ENCODE measurements at places on chromosomes 4 and X.
A peak's percentile ranks its signal among the peaks of the same experiment; 100 is the strongest.

- DNase-seq: no peak
Observed at GRCh38 chr4:95071851-95072250, 314.1 kb downstream of the BMPR1B start.

DNA sequence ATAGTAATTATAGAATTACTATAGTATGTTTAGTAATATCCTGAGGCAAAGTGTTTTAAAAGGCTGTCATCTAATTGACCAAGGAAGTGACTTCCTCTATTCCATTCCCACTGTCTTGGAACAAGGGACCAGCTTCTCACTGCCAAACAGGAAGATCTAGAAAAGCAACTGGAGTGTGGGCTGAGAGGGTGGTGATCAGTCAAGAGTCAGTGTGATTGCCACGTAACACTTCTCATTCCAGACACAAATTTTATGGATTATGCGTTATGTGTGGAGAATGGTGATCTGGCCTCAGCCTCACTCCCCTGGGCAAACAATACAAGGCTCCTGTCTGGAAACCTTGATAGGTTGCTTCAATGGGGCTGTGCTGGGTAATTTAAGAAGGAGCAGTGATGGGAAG is 60.0 kb downstream of the RRAGB start:
- DNase-seq: no peak

DNA sequence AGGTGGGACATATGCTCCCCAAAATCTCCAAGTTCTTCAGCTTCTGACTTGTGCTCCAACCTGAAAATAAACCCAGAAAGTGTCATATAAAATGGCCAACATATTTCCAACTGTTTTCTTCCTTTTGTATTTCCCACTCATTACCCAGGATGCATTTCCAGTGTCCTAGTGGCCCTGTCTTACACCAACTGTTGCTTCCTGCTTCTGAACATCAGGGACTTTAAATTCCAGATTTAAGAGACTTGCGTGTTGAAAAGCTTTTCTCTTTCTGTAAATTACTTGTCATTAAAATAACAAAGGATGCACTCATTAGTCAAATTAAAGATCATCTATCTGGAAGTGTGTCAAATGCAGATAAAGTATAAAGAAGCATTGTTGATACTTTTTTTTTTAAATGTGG is 19.9 kb downstream of the MID1 start:
- DNase-seq: no peak

GRCh38 chr4:172601195-172601594 is 567.4 kb upstream of the GALNT7 start:
- DNase-seq: no peak

DNA sequence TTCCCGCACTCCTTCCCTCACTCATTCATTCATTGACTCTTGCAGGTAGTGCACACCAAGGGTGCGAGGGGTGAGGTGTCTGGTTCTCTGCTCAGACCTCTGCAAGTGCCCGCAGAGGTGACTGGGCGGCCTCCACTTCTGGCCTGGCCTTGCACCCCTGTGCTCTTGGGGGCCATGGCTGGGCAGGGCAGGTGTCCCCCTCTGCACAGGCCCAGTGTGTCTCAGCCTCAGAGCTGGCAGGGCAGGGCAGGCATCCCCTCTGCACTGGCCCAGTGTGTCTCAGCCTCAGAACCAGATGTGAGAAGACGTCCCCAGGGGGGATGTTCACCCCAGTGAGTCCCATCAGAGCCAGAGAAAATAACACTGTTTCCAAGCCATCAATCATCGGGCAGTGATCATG is 16.8 kb downstream of the CPZ start:
- DNase-seq: no peak

- no peak for DNase-seq
Observed at GRCh38 chrX:55695227-55696018, 22.1 kb upstream of the RRAGB start.

DNA sequence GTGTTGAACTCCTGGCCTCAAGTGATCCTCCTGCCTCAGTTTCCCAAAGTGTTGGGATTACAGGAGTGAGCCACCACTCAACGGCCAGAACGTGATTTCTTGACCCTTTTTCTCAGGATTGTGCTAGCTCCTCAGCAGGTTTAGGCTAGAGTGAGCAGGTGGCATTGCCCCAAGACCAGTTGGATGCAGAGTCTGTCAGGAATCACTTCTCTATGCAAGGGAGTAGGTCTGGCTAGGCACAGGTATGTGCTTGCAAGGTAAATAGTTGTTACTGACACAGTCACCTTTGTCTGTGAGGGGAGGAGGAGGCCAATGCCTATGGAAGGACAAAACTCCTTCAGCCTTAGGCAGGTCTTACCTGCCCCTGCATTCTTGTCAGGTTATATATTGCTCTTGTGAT is 24.2 kb downstream of the SLC25A5 start:
- DNase-seq: no peak

DNA sequence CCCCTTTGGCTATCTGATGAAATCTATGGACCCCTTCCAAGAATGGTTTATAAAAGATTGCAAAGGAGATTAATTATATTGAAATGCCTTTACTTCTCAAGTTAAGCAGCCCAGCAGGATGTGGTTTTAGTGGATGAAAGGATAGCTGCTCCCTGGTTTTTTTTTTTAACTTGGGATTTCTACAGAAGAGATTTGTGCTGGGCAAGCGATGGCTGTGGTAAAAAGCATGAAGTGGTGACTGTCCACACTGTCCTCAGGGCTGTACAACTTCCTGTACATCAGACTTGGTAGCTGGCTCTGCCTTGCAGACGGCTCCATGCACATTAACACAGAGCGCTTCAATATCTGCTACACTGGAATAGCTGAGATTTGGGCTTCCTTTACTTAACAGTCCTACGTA is 321.7 kb downstream of the DHX15 start:
- no peak for DNase-seq

GRCh38 chrX:17798921-17799320 is 61.6 kb downstream of the SCML1 start:
- DNase-seq: no peak

DNA sequence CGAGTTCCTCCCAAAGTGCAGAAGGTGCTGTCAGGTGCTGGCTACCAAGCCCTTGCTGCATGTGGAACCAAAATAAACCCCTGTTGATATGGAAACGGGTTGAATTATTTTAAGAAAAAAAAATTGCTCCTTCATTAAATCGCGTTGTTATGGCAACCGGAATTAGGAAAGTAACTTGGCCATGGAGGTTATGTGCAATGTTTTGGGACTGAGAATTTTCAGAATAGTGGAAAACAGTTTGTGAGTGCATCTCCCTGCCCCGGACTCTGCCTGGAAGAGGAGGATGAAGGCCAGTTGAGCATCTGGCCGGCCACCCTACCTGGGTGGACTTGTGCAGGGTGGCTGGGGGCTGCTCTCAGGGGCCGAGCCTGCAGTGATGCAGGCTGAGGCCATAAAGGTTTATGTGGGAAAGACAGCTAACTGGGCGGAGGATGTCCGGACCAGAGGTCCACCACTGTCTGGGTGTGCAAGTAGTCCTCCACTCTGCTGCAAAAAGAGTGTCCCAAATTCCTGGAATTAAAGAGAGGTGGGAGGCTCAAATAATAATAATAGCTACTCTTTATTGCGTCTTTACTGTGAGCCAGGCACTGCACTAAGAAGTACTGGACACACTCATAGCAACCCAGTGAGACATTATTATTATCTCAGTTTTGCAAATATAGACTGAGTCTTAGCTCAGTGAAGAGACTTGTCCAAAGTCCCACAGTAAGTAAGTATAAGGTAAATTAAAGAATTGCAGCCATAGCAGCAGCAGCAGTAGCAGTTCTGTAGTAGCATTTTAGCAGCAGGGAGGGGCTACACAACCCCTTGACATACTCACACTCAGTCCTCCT is 20.6 kb downstream of the RTL5 start:
- no peak for DNase-seq

DNA sequence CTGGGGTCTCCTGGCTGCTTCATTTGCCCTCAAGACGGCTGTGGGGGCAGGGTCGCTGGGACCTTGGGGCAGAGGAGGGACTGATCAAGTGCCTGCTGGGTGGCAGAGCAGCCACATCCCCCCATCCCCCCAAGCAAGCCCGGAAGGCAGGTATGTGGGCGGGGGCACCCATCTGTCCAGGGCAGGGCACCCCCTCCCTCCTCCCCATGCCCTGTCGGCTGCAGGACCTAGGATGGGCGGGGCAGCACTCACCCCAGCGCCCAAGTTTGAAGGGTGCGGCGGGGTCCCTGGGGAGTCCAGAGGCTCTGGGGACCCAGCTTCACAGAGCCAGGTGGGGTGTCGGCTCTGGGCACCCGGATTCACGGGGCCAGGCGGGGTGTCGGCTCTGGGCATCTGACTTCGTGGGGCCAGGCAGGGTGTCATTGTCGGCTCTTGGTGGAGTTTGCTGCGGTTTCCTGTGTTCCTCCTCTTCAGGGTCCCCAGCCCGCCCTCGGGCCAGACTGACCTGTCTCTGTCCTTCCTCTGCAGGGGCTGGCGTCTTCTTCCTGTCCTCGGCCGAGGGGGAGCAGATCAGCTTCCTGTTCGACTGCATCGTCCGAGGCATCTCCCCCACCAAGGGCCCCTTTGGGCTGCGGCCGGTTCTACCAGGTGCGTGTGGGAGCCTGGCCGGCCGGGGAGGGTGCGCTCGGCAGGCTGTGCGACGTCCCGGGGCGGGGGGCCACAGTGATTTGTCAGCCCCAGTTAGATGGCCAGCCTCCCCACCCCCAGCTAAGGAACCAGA is 22.1 kb downstream of the DOK7 start:
- DNase-seq: no peak

DNA sequence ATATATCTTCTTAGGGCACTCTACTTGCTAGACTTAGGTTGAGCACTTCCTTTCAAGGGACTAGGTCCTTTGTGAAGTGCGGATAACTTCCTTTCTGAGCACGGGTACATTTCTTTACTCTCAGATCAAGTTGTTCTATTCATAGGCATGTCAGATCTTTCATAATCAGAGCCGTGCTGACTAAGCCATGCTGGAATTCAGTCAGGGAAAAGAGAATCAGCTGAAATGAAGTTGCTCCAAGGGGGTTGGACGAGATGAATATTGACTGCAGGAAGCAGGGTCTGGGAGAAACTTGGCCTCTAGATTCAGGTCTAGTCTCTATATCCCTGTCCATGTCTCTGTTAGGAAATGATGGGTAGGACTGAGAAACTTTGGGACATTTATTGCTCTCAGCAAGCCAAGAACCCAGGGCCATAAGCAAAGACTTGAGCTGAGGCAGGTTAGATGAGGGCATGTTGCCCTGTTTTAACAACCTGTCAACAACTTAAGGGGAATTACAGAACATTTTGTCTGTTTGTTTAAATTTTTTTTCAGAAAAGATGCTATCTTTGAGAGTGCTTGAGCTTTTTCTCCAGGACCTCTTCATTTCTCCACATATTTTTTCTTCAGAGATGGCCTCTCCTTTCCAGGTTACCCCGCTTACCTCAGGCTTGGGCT is 28.3 kb downstream of the AREG start:
- no peak for DNase-seq

DNA sequence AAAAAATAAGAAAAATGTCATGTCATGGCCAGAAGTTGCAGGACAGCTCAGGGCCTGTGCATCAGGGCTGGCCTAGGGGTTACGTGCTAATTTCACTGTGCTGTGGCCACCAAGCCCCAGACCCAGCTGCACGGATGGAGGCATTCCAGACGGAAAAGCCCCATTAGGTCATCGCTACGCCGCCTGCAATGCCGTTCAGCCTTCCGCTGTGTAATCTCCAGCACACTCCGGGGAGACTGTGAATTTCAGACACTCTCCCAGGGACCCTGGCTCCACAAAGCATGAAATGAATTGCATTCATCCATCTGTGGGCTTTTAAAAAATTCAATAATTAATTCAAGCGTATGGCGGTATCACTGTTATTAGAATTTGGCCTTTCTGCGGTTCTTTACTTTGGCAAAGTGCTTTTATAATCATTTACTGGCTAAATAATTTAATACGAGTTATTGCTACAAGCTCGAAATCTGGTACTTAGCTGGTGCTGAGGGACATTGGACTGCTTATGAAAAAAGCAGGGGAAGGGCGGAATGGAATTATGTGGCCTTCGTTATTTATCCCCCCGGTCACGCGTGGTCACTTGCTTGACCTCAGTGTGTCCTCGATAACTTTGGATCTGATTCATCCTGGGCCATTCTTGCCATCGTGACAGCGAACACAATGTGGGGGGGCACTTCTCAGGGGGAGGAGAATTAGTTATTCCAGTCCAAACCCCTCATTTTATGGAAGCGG is 9.0 kb upstream of the NSG1 start:
- no peak for DNase-seq

GRCh38 chrX:30141966-30142365 is 73.4 kb upstream of the MAGEB2 start:
- DNase-seq: no peak

DNA sequence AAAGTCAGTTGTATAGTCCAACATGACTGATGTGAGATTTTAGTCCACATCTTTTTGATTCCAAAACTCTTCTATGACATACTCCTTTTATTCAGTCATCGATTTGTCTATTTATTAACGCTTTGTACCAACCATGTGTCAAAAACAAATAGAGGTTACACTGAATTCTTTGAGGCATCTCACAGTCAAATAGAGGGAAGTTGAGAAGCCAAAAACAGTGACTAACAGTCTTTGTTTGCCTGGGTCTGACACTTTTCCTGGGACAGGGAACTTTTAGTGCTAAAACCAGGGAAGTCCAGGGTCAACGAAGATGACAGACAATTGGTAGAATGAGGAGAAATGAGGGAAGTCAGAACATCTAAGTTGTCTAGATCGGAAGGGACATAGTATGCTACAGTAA is 169.9 kb upstream of the HS3ST1 start:
- no peak for DNase-seq

GRCh38 chrX:13432414-13433297 is 112.8 kb upstream of the ATXN3L start:
- DNase-seq: no peak

- no peak for DNase-seq
Observed at GRCh38 chr4:3684546-3684945, 81.6 kb upstream of the ADRA2C start.

GRCh38 chrX:56947699-56948098 is 47.6 kb downstream of the SPIN3 start:
- no peak for DNase-seq

DNA sequence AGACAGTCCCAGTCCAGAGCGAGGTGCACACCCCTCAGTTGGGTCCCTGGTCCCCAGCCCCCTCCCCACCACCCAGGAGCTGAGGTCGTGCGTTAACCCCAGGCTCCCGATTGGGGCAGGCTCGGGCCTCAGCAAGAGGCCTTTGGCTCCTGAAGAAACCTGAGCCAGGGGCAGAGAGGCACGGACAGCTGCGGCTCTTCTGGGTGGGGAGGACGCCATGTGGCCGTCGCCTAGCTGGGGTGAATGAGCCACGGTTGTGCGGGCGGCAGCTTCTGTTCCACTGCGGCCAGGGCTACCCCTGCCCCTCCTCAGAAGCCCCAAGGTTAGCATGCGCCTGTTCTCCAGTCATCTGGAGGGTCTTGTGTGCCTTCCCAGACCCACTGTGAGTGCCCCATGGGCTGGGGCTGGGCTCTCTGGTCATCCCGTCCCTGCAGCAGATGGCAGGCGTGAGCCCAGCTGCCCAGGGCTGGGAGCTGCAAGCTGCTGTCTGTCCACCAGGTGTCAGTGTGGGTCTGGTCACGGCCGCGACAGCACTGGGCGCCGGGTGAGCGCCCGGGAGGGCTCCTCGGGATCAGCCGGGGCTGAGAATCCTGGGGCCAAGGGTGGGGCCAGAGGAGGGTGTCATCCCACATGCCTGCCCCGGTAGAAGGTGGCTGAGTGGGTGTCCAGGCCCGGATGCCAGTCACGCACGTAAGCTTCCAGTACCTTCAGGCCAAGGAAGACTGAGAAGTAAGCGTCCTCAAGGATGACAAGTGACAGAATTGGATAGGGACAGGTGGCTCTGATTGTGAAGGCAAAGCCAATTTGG is 21.9 kb downstream of the ATP2B3 start:
- peak; percentile 59 for DNase-seq

All from stimulated activated CD4-positive, alpha-beta T cell treated with anti-CD3 and anti-CD28 coated beads, Interleukin-4, amount 100 ng/mL, for 24 hours (primary cell).